NCI-H748 treated with DMSO at 0.1 percent for 48 hours (cell line): ENCODE measurements at places on chromosomes 2 and 18.

GRCh38 chr2:12721566-12722446 is 5.1 kb downstream of the TRIB2 start:
- DNase-seq = no peak

GRCh38 chr2:238093181-238094140 is 6.7 kb upstream of the ESPNL start:
- DNase-seq = no peak

DNA sequence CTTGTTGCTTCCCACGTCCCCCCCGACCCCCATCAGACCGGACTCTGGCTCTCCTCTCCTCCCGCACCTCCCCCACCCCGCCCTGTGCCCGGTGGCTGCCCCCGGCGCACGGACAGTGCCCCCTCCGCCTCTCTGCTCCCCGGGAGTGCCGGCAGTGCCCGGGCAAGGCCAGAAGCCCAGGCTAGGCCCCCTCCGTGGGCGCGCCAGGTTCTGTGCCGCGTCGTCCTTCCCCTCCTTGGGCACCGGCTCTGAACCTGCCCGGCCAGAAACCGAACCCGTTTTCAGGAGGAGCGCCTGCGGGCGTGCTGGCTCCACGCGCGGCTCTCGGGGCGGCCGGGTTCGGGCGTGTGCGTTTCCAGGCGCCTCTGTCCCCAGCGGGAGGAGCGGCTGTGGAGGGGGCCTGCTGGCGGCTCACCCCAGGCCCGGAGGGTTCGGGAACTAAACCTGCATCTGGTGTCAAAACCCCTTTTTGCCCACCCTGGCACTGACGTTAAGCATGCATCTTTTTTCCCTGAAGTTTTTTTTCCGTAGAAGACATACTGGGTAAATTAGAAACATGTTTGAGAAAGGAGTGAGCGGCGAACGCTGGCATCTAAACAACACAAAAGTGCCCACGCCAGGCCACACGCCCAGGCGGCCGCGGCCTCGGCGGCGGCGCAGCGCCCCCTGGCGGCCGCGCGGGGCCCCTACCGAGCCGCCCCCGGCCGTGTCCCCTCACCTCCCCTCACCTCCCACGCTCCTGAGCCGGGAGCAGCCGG is 123.9 kb upstream of the SLC1A4 start:
- DNase-seq = peak; percentile 34

- no peak for DNase-seq
These were observed 655.0 kb downstream of the LRP1B start for GRCh38 chr2:141475801-141476200.

DNA sequence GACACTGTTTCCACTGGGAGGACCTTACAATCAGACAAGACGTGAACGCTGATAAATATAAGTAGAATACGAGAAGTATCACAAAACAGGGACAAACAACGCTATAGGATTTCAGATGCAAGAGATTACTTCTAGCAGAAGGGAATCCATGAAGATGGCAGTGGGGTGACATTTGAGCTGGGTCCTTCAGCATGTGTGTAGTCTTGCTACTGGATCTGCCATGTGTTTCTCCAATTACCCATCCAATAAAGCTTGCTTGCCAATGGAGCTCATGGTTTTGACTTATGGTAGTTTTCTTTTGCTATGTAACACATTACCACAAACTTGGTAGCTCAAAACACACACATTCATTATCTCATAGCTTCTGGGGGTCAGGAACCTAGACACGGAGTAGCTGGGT is 32.8 kb upstream of the LGALSL start:
- DNase-seq = no peak

GRCh38 chr2:88307817-88308216 is 137.7 kb downstream of the THNSL2 start:
- DNase-seq = peak; percentile 0
